Right hindlimb (tissue), 1 donor: ENCODE measurements at places on chromosomes 6 and 20.

- DNase-seq = peak; percentile 42
Observed at GRCh38 chr6:121849477-121849876, 414.0 kb downstream of the GJA1 start.

- DNase-seq = no peak
Observed at GRCh38 chr6:18308070-18308735, 43.9 kb upstream of the DEK start.

GRCh38 chr6:69378326-69378725, 418.5 kb downstream of the LMBRD1 start:
- no peak for DNase-seq

GRCh38 chr6:5337573-5337972, 76.3 kb downstream of the FARS2 start:
- no peak for DNase-seq

GRCh38 chr6:68238097-68238601, 396.9 kb upstream of the ADGRB3 start:
- no peak for DNase-seq

DNA sequence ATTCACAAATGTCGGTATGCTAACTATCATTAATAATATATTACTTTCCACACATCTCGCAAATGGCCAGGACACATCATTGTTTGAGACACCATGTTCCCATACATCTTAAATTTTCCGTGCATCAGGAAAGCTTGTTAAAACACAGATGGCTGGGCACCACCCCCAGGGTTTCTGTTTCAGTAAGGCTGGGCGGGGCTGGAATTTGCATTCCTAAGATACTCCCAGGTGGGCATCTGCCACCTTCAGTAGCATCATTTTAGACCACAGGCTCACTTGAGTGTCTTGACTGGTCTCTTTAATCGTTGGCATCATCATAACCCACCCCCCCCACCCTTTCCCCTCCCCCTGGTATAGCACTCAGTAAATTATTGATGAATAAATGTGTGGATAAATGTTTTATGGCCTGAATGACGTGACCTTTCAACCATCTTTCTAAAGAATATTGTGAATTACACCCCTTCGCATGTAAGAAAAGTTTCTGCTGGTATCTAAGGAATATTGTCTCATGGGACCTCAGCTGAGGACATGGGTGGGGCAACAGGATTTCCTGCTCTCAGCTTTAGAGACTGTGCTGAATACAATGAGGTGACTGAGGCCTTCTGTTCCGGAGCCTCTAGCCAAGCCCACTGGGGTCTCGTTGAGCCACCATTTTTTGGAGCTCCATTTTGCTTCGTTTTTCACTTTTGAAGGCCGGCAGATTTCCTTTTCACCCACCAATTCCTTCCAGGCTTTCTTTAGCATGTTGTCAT, 124.1 kb upstream of the NEDD9 start:
- no peak for DNase-seq

- DNase-seq = no peak
Observed at GRCh38 chr20:1465470-1466210, 1.0 kb downstream of the NSFL1C start.

DNA sequence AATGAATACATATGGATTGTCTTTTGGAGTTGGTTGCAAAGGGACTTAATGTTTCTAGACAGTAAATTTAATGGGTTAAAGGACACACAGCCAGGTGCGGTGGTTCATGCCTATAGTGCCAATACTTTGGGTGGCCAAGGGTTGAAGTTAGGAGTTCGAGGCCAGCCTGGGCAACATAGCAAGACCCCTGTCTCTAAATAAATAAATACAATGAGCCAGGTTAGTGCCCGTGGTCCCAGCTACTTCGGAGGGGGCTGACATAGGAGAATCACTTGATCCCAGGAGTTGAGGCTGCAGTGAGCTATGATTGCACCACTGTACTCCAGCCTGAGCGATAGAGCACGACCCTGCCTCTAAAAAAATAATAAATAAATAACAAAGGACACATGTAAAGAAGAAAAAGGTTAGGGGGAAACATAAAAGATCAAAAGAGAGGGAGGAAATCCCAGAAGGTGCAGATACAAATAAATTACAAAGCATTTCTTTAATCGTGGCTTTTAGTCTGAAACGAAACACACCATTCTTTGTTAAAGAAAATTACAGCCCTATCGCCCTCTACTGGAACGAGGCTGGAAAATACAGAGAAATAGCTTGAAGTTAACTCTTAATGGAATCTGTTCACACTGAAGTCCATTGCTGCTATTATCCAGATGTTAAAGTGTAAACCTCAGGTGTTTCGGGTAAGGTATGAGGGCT, 42.6 kb upstream of the SCML4 start:
- DNase-seq = peak; percentile 22

DNA sequence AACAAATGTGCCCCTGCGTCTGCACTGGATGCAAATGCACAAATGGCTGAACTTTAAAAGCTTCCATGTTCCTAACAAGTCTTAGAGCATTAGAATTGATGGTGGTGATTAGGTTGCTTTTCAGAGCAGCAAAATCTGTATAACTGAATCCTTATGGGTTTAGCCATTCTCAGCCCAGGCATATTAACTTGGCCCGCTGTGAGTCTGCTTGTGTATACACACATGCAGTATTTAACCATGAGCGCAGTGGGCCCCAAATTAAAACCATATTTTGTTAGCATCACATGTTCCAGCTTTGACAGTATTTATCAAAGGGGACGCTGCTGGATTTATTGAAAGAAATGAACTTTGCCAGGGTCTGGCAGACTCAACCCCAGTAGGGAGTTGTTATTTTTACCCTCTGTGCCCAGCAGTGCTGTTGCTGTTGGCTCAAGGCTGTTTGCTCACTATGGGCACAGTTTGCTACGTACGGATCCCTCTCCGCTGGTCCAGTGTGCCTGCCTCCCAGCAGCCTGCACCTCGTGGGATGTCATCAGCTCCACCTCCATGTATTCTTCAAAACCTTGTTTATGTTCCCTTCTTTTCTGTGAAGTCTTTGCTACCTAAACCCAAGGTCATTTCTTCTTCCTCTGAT, 144.7 kb downstream of the QRSL1 start:
- peak; percentile 60 for DNase-seq

DNA sequence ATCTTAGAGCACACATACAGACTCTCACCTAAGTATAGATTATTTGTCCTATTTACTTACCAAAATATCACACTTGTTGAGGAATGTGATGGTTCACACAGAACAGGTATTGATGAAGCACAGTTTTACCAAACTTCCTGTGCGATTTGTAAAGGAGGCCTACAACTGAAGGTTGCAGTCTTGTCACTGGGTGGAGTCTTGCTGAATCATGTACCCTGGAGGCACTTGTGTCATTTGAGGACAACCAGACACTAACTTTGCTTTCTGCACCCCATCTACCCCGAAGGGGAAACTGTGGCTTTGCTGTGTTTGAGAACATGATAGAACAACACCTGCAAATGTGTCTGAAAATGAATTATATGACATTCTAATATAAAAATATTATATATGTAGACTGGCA, 32.4 kb upstream of the HINT3 start:
- DNase-seq = no peak

GRCh38 chr6:112117554-112117953, 30.2 kb downstream of the FAM229B start:
- no peak for DNase-seq

DNA sequence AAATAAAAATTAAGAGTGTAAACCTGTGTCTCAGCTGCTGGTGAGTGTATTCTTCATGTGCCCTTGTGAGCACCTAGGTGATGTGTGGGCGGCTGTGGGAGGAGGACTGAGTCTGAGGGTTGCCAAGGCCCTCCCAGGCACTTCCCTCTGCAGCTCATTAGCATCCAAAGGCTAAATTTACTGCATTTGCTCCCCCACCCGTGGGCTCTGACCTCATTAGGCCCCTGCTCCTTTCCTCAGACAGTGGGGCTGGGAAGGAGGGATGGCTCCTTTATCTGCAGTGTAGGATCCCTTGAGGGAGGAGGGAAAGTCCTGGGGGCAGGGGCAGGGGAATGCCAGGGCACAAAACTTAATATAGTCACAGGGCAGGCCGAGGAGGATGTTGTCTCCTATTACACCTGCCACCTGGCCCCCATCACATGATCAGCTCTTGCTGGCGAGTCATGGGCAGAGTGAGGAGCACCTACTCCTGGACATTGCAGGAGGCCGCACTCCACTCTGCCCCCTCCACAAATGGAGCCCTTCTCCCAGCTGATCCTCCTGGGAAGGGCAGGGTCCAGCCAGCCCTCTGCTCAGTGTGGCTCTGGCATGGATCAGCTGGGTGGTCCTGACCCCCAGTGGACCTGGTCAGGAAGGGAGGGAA, 133.2 kb downstream of the MRPL14 start:
- peak; percentile 23 for DNase-seq

DNA sequence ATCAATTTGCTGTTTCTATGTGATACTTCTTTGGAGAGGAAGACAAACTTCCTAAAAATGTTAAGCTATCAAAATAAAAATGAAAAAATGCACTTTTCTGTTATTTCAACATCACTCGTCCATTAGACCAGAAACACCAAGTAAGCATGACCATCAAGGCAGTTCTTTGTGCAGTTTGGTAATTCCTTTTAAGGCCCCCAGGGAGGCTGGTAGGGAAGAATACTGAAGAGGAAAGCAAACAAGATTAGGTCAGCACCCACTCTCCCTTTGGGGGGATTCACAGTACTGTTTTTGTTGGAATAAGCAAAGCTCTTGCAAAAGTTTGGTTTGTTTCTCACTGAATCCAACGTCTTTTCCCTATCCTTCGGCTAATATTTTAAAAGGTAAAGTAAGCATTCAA, 206.8 kb upstream of the SLC35B3 start:
- DNase-seq = no peak

- DNase-seq = no peak
Observed at GRCh38 chr6:38443352-38444144, 196.2 kb downstream of the BTBD9 start.

GRCh38 chr6:161407581-161407980, 133.7 kb upstream of the AGPAT4 start:
- DNase-seq = no peak

DNA sequence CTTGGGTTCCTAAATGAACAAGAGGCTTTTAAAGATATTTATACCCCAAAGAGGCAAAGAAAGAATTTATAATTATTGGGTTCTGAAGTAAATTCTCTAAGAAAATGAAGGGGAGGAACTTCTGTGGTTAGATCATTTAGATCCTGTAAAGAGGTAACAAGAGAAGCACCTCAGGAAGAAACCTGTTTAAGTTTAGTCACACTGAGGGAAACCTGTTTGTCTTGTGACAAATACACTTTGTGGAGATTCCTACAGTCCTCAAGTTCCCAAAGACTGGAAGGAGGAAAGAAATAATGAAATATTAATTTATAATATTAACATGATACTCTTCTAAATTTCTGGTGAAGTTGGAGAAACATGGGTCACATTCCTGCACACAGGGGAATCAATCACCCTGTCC, 647.5 kb downstream of the EYS start:
- no peak for DNase-seq
